ENCODE measurements at places on chromosomes 16 and 17. TPM values are rescaled to one million over a fixed set of nuclear protein-coding genes. Genes with fewer than 3 reads are reported as not detected.
A peak's percentile ranks its signal among the peaks of the same experiment; 100 is the strongest.

- DNase-seq: no peak
Observed at GRCh38 chr16:66299349-66299748, 67.1 kb upstream of the CDH5 start.

GRCh38 chr16:86958423-86958822 is 358.8 kb downstream of the C16orf95 start:
- no peak for DNase-seq

- no peak for DNase-seq
Observed at GRCh38 chr17:28533091-28533807, 19.2 kb downstream of the UNC119 start.

DNA sequence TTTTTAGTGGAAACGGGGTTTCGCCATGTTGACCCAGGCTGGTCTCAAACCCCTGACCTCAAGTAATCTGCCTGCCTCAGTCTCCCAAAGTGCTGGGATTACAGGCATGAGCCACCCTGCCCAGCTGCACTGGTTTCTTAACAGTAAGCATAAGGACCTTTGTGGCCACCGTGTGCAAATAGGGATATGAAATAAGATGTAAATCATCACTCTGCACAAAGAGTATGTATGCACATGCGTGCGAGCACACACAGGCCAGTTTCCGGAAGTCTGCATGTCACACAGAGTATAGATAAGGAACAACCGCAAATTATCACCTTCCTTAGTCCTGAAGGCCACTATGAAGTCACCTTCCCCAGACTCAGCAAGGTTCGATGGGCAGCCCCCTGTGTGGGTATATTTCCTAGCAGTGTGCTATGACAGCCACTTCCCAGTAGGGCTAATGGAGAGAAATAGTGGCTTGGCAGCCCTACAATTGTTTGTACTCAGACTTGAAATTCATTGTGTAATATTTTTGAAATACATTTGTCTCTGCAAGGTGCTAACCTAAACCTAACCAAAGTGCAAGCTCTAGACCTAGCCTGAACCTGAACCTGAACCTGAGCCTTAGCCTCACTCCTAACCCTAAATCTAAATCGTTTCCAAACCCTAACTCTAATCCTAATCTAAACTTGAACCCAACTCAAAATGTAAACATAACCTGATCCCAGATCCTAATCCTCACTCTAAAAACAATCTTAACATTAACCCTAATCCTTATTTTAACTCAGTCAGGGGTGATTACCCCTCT is 48.4 kb upstream of the SKAP1 start:
- DNase-seq: no peak

GRCh38 chr17:45992175-45992574 is 6.9 kb upstream of the STH start:
- DNase-seq: no peak

DNA sequence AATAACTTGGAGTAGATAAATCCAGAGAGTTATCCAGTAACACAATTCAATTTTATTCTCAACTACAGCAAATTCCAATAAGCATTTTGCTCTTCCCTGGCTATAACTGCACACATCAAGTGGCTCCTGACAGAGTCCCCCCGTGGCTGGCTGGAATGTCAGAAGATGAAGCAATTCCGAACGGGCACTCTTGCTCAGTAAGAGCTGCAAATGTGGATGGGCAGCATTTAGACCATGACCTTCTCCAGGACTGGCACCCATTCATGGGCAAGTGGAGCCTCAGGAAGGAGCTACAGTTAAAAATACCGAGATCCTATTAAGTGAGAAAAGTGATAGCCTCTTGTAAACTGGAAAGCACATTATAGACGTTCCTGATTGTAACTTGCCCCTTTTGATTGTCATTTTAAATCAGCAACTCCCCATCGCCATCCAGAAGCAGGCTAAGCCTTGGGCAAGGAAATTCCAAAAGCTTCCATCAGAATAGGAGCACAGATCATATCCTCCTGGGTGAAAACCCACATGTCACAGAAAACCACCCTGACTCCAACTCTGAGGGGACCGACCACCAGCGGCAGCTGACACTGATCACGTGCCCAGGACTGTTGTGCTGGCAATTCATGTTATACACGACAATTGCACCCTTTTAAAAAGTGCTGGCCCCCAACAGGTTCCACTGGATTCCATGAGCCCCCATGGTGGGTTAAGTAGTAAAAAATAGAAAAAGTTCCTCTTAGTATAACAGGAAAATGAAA is 7.1 kb downstream of the UBE2O start:
- no peak for DNase-seq

Gene SNTB2
- total RNA-seq: 7.7 TPM

GRCh38 chr16:23902748-23903414 is 67.1 kb downstream of the PRKCB start:
- no peak for DNase-seq

DNA sequence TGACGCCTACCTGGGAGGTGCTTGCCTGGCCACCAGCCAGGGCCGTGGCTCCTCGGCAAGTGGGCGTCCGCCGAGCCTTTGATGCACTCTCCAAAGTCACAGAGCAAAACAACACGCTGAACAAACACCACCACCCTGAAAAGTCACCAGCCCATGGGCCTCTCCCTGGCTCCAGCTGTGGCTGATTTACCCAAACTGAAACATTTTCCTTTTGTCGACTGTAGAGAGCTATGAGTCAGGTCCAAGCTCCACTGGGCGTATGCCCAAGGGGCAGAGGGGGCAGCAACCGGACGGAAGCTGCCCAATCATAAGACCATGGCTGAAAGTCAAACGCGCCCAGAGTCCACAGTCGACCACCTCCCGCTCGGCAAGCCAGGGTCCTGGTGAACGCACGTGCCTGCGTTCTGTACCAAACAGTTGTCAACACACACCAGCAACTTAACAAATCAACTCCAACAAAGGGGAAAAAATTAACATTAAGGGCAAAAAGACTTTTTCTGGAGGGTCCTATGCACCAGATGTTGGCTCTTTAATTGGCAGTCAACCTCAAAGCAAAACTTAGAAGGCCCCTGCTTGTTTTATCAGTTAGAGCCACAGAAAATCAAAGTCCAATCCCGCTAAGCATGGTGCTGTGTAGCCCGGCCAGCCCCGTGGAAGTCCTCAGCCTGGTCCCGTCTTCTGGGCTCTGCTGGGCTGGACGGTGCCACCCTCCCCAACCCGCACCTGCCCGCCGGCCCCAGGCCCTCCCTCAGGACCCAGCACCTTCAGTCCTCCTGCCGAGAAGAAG is 47.3 kb downstream of the TBC1D16 start:
- no peak for DNase-seq

Gene CSH2
- not detected for total RNA-seq

Gene GUCY2D
- not detected for total RNA-seq

Gene RBFOX1
- not detected for total RNA-seq

Gene CIBAR2
- not detected for total RNA-seq

- DNase-seq: no peak
Observed at GRCh38 chr17:39145143-39145542, 6.3 kb downstream of the PLXDC1 start.

GRCh38 chr17:30005709-30006320 is 64.4 kb downstream of the EFCAB5 start:
- no peak for DNase-seq

Gene APOBR
- total RNA-seq: 3.2 TPM

GRCh38 chr16:56869513-56870275 is 4.7 kb downstream of the SLC12A3 start:
- DNase-seq: peak; percentile 41

DNA sequence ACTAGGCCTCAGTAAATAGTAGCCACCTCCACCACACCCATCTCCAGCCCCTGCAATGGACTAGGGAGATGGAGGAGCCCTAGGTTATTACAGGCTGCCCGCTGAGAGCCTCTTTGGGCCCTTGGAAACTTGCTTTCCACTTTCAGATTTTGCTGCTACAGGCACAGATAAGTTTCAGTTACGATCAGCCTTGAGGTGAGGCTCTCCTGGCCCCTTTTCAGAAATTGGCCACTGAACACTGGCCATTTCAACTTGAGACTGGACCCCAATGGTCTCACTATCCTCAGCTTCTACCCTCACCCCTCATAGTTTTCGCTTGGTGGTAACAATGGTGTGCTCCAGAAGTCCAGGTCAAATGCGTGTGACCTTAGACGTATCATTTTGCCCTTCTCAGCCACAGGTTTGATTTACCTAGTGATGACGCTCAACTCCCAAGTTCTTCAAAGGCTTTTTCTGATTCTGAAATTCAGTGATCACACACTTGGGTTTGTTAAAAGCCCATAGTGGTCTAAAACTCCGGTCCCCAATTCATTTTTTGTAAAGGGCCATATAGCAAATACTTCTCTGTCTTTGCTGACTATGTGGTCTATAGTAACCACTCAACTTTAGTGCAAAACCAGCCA is 1.0 kb downstream of the PMM2 start:
- no peak for DNase-seq

Gene FOXF1
- not detected for total RNA-seq

GRCh38 chr16:23710008-23710407 is 3.0 kb downstream of the ERN2 start:
- no peak for DNase-seq

Gene ATPAF2
- 69.1 TPM for total RNA-seq

Data from activated B cell treated with CpG ODN at 0.5 μM for 24 hours (primary cell).